Activated CD4-positive, alpha-beta T cell treated with anti-CD3 and anti-CD28 coated beads, Interleukin-2, amount 10 ng/mL, durations not matched to agents 7 days and 5 days (primary cell): ENCODE measurements at places on chromosomes 6 and 20. TPM values are rescaled to one million over a fixed set of nuclear protein-coding genes. Genes with fewer than 3 reads are reported as not detected.

- H3K27me3 ChIP-seq, result peaks cover 68% of the 10 kb centered on the region
- peak; percentile 18 for DNase-seq
- peaks cover 29% of the 10 kb centered on the region for H3K4me1 ChIP-seq
- peak within 1 kb of the TSS; percentile 67 for H3K4me3 ChIP-seq
- no peak within 1 kb of the TSS for H3K27ac ChIP-seq
- no peaks in the 10 kb centered on the region for H3K36me3 ChIP-seq
Observed at GRCh38 chr6:136921936-136922684, at the start of gene SLC35D3. TSS of gene SLC35D3 (plus strand) at chr6:136922301. CDS start at chr6:136922429, 128 bp downstream.

ECT2L gene
- not detected for total RNA-seq

DNA sequence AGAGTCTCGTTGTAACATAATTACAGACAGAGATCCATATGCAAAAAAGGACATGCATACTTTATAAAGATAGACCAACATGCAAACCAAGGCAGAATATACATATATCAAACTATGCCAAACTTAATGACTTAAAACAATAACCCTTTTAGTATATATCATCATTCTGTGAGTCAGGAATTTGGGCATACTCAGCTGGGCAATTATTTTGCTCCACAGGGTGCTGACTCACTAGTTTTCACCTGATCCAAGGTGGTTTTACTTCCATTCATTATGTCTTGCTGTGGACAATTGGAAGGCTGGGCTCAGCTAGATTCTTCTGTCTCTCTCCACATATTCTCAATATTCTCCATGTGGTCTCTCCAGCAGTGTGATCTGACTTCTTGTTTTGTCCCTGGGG lies 41.2 kb upstream of the RNF146 start:
- no peak for DNase-seq
- H3K4me1 ChIP-seq, result no peaks in the 10 kb centered on the region
- H3K27me3 ChIP-seq, result peaks cover 5% of the 10 kb centered on the region
- H3K4me3 ChIP-seq, result no peak overlapping the region
- no peak overlapping the region for H3K27ac ChIP-seq

GRCh38 chr6:16723826-16724225 lies 37.4 kb downstream of the ATXN1 start:
- H3K4me3 ChIP-seq, result no peak overlapping the region
- no peak overlapping the region for H3K27ac ChIP-seq
- no peaks in the 10 kb centered on the region for H3K27me3 ChIP-seq
- H3K4me1 ChIP-seq, result peaks cover 28% of the 10 kb centered on the region
- DNase-seq, result no peak

- DNase-seq, result peak; percentile 68
- no peaks in the 10 kb centered on the region for H3K27me3 ChIP-seq
- H3K4me3 ChIP-seq, result peak overlapping the region; percentile 81
- H3K4me1 ChIP-seq, result peaks cover 49% of the 10 kb centered on the region
- H3K27ac ChIP-seq, result no peak overlapping the region
- H3K36me3 ChIP-seq, result peaks cover 24% of the 10 kb centered on the region
Observed at GRCh38 chr20:41135187-41135887, 2.0 kb upstream of the PLCG1 start.

PRSS16 gene
- total RNA-seq, result 1.5 TPM
